ENCODE measurements at places on chromosomes 4 and X.
A peak's percentile ranks its signal among the peaks of the same experiment; 100 is the strongest.

DNA sequence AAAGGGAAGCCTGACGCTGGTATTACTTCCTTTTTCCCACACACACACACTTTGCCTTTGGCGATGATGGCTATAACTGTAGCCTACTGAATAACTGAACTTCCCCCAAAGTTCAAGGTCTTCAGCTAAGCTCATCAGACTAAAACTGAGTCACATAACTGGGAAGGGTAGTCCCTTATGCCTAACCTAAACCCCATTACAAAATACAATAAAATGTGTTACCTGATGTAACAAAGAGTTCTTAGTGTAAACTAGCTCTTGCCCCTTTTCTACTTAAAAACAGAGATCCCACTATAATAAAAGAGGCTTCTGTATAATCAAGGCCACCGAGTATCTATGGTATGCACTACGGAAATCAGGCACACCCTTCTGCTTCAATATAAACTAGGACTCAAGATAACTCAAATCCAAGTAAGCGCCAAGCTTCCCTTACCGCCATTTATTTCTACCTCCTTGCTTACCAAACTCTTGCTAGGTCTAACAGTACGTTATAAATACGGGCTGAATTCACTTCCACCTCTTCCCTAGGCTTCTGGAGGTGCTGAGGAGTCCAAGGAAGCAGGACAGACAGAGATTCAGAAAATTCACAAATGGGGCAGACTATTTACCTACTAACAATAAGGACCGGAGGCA is 2.4 kb downstream of the OTUD4 start:
- DNase-seq: no peak

DNA sequence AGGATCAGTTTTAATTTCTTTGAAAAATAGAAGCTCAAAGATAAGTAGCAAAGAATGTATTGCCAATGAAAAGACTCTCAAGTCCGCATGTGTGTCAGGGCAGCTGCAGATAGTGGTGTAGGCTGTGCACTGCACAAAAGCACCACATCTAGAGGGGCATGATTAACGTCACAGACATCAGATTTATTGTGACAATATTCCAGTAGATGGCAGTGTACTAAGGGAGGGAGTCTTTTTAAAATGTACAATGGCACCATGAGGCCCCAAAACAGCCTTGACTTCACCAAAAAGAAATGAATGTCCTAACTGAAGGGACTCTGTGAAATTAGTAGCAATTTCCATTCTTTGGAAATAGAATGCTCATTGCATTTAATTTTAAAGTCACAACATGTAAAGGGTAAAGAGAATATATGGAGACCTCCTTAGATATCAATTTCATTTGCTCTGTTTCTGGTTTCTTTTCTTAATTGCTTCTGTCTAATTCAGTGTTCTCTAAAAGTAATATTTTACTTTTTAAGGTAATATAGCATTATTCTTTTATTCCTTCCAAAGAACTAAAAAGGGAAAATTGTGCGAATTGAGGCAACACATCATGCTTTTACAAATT is 98.4 kb downstream of the ZNF827 start:
- DNase-seq: no peak

GRCh38 chr4:124095621-124096020 is 616.9 kb downstream of the ANKRD50 start:
- no peak for DNase-seq

GRCh38 chrX:108313669-108314068 is 124.6 kb downstream of the COL4A6 start:
- DNase-seq: no peak

DNA sequence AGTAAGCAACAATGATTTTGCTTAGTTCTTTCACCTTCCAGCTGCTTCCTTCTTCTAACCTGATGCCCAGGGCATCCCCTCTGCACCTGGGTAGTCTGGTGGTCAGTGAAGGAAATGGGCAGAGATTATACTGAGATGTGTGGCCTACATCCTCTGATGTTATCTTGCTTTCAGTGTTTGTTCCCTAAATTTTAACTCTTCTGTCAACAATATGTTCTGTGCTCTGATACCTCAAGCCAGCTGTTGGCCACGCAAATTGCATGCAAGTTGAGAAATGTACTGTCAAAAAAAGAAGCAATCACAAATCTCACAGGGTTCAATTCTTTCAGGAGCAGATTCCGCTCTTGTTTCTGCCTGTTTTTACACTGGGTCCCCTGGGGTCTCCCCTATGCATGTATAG is 73.8 kb downstream of the FBXW7 start:
- no peak for DNase-seq

- DNase-seq: no peak
Observed at GRCh38 chrX:46599051-46599560, 25.5 kb downstream of the CHST7 start.

GRCh38 chrX:128698573-128699181 is 646.5 kb upstream of the ACTRT1 start:
- no peak for DNase-seq

DNA sequence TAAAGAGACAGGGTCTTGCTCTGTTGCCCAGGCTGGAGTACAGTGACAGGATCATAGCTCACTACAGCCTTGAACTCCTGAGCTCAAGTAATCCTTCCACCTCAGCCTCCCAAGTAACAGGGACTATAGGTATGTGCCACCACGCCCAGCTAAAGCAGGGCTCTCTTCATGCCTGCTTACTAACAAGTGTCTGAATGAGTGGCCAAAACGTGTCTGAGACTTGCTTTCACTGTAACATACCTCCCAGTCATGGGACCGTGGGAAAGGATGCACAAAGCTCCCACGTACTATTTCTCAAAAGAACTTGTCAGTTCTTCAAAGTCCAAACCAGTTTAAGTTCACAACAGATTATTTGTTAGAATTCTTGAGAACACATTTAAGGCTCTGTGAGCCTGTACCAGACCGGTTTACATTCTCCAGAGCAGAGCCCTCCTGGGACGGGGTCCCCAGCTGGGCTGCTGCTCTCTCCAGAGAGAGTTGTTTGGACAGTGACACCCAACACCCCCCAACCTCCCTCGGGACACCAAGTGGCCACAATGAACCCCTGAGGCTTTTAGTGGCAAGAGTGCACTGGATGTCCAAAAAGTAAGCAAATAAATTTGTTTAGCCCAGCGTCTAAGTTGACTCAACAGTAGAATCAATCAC is 24.1 kb downstream of the SH3KBP1 start:
- DNase-seq: no peak

- no peak for DNase-seq
Observed at GRCh38 chr4:174928174-174928573, 10.0 kb downstream of the ADAM29 start.

GRCh38 chr4:14920759-14921320 is 81.4 kb upstream of the CPEB2 start:
- no peak for DNase-seq

- DNase-seq: no peak
Observed at GRCh38 chrX:2514131-2514530, 13.4 kb upstream of the DHRSX start.

DNA sequence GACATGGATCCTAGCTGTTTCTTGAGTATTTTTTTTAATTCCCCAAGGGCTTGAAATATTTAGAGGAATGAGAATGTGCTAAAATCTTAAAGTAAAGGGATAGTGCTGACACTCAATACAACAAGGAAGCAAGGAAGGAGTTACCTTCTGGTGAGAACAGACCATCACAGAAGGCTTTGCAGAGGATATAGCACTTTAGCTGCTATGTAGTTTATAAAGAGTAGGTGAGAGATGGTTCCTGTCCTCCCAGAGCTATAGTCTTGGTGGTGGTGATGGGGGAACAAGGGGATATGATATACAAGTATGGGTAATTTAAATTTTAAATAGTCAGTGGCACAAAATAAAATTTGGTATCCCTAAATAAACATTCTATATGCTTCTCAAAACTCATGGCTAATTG is 47.6 kb downstream of the MTHFD2L start:
- DNase-seq: no peak

DNA sequence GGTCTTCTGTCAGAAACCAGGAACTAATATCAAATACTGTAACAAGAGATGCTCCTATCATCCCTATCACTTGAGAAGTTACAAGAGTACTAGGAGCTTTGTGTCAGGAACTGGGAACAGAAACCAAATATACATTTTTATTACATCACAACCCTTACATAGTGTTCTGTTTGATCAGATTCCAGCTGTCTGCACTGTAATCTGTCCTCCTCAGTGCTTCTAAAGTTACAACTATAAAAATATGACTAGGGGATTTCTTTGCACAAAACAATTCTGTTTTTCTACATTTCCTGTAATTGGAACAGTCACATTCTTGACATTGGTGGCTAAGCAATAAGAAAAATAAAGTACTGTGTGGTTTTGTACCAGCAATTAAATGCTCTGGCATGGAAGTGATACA is 686.0 kb downstream of the PDHA2 start:
- no peak for DNase-seq

- no peak for DNase-seq
Observed at GRCh38 chr4:92307181-92307580, 3.4 kb downstream of the GRID2 start.

GRCh38 chrX:121260596-121261240 is 213.3 kb downstream of the GLUD2 start:
- DNase-seq: no peak

DNA sequence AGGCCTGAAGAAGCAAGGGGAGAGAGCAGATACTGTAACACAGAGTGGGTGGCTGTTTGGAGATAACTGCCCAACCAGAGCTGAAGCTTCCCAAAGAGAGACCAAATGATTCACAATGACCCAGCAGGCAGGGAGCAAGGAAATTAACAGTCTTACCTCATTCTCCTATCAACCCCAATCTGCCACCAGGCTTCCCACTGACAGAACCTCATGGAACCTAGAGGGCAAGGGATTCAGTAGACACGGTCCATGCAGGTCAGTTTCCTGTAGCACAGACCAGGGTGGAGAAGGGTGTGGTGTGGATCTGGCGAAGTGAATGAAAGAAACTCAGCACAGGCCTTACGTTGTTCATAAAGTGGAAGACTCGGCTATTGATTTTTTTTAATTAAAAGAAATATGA is 60.7 kb upstream of the ALB start:
- DNase-seq: no peak

DNA sequence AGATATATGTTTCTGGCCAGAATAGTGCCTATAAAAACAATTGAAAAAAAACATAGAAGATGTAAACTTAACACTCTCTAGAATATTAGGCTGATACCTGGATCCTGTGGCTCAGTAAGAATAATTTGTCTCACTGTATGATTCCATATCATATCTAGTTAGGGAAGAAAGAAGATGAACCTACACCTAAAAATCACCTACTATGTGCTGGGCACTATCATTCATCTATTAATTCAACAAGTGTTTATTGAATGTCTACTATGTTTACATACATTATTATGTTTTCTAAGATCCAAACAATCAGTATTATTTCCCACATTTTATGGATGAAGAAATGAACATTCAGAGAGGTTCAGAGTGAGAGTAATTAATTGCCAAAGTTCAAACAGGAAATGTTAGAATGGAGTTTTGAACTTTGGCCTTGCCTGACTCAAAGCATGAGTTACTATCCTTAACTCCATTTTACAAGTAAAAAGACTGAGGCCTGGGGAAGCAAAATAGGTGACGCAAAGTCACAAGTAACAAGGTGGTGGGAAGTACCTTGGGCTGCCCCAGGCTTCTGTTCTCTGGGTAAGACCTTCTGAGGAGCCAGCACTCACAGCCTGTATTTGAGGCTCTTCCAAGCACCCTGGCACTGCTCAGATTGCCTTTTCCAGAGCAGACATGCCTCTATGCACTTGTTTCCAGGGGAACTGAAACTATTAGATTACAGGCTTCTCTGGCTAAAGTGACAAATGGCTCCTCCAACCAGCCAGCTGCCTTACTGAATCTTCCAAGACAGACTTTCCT is 111.1 kb upstream of the ACSL4 start:
- no peak for DNase-seq

DNA sequence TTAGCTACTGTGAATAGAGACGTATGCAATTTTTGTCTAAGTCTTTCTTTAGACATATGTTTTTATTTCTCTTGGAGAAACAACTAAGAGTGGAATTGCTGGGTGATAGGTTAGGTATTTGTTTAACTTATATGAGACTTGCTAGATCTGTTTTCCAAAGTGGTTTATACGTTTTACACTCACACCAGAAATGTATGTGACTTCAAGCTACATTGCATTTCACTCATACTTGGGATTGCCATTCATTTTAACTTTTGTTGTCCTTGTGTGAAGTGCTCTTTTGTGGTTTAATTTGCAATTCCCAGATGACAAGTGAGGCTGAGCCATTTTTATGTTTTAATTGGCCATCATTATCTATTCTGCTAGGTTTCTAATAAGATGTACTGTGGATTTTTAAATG is 817.2 kb downstream of the GLUD2 start:
- no peak for DNase-seq

DNA sequence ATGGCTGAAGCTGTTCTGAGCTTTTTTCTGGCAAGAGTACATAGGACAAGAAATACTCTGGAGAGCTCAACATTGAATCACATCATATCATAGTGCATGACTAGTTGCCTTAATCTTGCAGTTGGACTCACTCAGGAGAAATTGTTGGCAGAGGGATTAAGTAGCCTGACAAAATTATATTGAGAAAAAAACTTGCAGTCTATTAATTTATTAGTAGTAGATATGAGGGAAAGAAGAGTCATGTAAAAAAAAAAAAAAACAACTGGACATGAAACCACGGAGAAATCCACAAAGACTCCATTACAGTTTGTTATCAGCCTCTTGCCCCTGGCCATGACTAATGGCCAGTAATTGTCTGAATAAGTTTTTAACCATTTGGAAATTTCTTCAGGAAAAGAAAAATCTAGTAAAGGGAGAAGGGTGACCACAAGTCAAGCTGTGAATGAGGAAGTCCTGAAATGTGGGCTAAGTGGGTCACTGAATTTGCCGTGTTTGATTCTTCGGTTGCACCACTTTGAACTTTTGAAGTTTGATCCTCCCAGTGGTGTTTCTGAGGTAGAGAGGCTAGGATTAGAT is 45.6 kb downstream of the FHL1 start:
- no peak for DNase-seq

- DNase-seq: no peak
Observed at GRCh38 chrX:2732076-2732475, 19.8 kb upstream of the XG start.

- DNase-seq: no peak
Observed at GRCh38 chr4:52843958-52844357, 18.2 kb upstream of the RASL11B start.

GRCh38 chr4:84750260-84750959 is 167.5 kb downstream of the CDS1 start:
- DNase-seq: peak; percentile 23

- no peak for DNase-seq
Observed at GRCh38 chr4:182179105-182179504, 64.1 kb upstream of the TENM3 start.

- no peak for DNase-seq
Observed at GRCh38 chr4:142352712-142353111, 493.4 kb downstream of the INPP4B start.

- no peak for DNase-seq
Observed at GRCh38 chrX:109672239-109672638, 47.3 kb upstream of the KCNE5 start.

GRCh38 chr4:41715155-41715554 is 33.4 kb downstream of the PHOX2B start:
- DNase-seq: no peak

Data from AG09309 (cell line).